ENCODE measurements at places on chromosomes 13 and 19.

DNA sequence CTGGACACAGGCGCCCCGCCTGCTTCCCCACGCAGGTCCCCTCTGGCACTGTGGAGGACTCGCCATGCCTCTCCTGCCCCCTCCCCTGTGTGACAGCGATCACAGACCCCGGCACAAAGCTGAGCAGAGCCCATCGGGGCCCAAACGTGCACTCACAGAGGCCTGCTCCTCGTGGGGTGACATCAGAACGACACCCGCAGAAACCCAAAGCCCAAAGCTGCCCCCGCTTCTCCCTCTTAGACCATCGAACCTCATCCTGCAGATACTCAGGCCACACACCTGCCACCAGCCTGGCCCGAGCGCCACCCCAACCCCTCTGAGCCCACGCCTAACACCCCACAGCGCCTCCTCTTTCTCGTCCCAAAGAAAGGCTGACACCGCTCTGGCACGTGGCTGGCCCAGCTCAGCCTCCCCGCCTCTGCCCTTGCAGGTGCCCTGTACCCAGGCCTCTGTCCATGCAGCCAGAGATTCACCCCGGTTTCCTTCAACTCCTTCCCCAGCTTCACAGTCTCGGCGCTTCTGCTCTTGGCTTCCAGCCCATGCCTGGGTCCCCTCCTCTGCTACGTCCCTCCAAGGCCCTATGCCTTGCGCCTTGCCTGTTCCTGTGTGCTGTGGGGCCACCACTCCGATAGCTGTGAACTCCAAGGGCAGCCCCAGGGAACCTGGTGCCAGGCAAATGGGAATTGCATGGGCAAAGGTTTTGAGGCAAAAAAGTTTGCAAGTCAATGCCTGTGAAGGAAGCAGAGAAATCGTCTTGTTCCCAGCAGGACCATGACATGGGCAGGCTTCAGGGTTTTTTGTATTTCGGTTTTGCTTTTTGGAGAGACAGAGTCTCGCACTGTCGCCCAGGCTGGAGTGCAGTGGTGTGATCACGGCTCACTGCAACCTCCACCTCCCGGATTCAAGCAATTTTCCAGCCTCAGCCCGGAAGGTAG, 831 bp upstream of the CBARP start:
- no peak for DNase-seq

GRCh38 chr19:51821456-51821855, 26.5 kb downstream of the FPR3 start:
- DNase-seq, result no peak

- no peak for DNase-seq
These were observed 24.5 kb upstream of the SOX1 start for GRCh38 chr13:112042496-112042895.

DNA sequence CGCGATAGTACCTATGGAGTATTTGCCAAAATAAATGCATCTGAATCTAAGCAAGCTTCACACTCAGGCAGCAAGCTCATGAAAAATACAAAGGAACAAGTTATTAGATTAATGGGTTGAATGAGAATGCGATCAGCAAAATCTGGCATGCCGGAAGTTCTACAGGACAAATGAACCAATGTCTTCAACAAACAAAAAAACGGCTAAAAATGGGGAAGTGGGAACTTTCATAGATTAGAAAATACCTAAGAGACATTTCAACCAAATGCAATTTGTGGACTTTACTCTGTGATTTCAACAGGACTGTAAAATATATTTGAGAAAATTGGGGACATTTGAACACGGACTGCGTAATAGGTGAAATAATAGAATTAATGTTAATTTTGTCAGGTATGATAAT, 22.4 kb upstream of the RNASEH2B start:
- DNase-seq, result no peak

- peak; percentile 75 for DNase-seq
These were observed 572.8 kb downstream of the PCDH9 start for GRCh38 chr13:66657165-66657881.

- DNase-seq, result no peak
These were observed 4.3 kb downstream of the BBC3 start for GRCh38 chr19:47226426-47227351.

DNA sequence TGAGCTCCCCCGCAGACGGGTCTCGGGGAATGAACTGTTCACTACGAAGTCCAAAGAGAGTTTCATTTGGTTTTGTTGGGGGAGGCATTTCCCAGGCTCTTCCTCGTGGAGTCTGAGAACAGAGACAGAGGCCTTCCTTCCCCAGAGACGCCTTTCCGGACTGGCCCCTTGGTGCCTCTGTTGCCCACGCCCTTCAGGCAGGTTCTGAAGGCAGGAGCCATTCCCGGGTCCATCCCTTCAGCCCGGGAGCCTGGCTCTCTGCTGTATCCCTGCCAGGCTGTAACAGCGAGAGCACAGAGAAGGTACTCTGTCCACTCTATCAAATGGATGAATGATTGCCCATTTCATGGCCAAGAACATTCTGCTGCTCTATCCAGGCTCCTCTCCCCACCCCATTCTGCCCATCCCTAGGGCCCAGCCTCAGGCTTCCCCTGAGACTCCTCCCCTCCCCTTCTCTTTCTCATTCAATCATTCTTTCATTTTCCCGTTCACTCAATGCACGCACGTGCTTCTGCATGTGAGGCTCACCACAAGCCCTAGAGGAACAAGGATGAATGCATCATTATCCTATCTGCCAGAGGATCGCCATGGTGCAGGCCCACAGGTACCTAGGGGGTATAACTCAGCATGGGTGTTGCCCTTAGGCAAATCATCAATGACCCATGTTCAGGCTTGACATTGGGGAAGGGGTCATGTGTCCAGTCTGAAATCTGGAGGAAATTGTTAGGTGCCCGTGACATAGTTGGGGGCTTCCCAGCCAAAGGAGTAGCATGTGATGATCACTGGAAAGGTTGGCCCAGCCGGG, 298.6 kb downstream of the ZNF536 start:
- DNase-seq, result no peak

GRCh38 chr13:25281935-25282332, 5.4 kb downstream of the MTMR6 start:
- DNase-seq, result no peak

DNA sequence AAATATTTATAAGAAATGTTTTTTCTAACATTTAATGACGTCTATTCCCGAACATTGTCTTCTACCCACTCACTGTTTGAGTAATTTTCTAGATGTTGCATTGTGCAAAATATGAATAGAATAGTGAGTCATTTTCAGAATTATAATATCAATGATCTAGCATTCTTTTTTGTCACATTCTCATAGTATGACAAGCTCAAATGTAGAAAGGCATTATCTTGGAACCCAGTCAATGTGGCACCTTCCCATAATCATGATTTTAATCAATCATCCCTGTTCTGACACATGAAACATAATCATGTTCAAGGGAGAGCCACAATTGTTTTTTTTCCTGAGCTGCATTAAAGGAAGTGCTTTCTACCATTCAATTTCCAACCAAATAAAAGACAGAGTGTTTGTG, 265.8 kb downstream of the OXGR1 start:
- DNase-seq, result no peak

GRCh38 chr13:114106991-114107685, 25.3 kb downstream of the RASA3 start:
- DNase-seq, result no peak

DNA sequence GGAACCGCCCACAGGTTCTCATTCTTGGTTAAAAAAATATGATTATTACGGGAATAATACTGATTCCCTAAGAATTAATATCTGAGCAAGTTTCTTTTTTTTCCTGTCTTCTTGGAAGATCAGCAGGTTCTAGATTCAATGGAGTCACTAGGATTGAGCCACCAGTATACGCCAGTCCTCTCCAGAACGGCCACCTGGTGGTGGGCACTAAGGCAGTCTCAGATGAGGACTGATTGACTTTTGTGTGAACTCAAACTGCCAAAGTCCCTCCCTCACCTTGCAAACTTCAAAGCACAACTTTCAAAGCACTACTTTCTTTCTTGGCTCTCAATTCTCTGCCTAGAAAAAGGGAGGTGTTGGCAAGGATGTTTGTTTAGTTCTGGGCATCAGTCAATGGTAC, 33.3 kb upstream of the ALOX5AP start:
- no peak for DNase-seq

GRCh38 chr19:14381689-14382474, 638 bp downstream of the ADGRE5 start:
- no peak for DNase-seq

GRCh38 chr19:43362179-43362578, 8.7 kb downstream of the CD177 start:
- no peak for DNase-seq

DNA sequence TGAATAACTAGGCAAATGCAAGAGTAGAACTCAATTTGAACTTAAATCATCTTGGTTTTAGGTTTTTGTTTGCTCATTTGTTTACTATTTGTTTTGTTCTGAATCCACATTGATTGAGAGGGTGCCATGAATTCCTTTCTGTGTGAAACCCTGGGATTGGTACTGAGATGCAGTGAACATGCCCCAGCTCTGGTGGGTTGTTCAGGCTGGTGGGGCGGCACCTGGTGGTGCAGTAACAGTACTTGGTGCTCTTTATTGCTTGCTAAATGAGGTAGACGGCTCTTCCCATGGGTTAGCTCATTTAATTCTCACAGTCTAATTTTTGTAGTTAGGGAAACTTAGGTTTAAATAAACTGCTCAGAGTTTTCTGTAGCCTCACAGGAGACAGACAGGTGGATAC, 48.4 kb downstream of the WASF3 start:
- no peak for DNase-seq

- DNase-seq, result no peak
These were observed at the start of gene MISP for GRCh38 chr19:750640-751423. MISP (plus strand) TSS chr19:751112; CDS start chr19:756947, 5,835 bp downstream.

DNA sequence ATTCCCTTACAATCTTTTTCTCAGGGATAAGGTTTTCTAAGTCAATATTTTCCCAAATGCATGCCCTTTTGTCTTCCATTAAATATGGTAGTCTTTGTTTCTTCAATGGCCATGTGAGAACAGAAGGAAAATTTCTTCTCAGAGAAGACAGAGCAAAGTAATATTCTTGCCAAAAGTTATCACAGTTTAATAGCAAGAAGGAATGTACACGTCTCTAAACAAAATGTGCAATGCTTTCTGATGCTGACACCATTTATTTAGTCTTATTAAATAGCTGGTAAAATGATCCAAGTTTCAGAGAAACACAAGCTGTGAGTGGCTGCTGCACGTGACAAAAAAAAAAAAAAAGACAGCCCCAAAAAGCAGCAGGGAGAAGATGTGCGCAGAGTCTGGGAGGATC, 542.5 kb downstream of the GPC6 start:
- no peak for DNase-seq

DNA sequence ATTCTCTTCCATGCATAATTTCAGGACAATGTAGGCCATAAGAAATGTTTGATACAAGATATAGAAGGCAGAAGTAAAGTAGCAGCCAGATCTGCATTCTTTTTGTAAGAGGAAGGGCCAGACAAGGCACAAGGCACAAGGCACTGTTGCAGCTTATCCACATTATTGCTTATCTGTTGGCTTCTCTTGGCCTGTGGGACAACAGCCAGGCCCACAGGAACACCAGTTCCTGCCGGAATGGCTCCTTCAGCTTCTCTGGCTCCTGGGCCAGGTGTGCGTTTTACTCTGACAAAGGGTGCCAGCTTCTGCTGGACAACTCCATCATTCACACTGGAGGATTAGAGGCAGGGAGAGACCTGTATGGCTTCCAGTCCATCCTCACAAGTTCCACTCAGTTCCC, 29.2 kb downstream of the GPR180 start:
- DNase-seq, result no peak

- no peak for DNase-seq
These were observed 373.2 kb downstream of the KCNRG start for GRCh38 chr13:50388481-50388880.

GRCh38 chr19:29678484-29679106, 13.3 kb downstream of the PLEKHF1 start:
- no peak for DNase-seq

DNA sequence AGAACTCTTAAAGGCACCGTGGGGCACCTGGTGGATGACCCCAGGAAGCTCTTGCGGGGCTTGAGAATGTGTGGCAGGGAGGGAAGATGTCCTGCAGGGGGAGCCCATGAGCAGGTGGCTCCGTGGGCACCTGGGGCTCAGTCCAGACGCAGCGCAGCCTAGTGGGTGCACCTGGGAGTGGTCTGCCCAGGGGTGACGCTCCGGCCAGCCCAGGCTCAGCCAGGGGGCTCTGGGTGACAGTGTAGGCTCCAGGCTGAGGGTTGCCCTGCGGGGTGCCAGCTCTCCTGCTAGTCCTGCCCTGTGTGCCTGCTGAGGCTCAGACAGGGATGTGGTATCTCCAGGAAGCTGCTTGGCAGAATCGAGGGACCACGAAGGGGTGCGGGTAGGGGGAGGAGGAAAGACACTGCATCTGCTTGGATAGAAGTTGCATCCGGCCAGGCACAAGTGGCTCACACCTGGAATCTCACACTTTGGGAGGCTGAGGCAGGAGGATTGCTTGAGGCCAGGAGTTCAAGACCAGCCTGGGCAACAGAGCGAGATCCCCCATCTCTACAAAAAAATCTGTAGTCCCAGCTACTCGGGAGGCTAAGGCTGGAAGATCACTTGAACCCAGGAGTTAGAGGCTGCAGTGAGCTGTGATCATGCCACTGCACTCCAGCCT, 15.0 kb upstream of the PGLS start:
- DNase-seq, result peak; percentile 24

DNA sequence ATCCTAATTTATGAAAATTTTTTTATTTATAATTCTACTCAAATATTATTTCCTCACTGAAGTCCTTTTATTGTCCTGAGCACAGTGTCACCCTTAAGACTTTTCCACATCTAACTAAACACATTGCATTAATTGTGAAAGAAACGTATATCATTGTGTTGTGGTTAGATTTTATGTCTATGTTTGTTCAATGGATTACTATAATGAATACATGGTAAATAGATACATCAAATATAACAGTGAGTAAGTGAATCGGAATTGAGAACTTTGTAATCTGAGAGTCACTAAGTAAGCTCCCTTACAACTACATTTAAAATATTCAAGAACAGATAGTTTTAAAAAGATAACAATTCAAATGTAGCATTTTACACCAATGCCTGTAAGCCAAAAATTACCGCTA, 417.6 kb upstream of the PCDH20 start:
- no peak for DNase-seq

DNA sequence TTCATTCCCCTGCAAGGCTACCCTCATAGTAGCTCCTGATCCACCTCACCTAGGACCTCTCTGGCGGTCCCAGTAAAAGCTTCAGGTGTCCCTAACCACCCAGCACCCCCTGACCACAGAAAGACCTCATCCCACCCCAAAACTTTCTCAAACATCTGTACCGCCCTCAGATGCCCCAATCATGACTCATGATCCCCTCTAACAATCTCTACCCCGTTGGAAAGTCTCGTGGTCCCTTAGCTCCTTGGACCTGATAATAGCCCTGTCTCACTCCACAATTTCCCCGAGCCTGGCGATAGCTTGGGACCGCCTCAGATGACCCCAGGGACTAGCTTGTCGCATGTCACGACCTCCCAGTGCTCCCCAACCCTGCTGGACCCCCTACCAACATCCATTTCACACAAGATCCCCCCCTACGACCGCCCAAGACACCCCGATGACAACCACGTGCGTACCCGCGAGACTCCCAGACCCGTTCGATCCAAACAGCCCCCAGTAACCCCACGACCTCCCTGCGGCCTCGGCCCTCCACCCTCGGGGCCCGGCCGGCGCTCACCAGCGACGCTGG, 450 bp downstream of the NDUFA11 start:
- peak; percentile 20 for DNase-seq

All from fibroblast of skin of left quadriceps (primary cell).